DND-41 (cell line): ENCODE measurements at places on chromosomes 6 and 20.

DNA sequence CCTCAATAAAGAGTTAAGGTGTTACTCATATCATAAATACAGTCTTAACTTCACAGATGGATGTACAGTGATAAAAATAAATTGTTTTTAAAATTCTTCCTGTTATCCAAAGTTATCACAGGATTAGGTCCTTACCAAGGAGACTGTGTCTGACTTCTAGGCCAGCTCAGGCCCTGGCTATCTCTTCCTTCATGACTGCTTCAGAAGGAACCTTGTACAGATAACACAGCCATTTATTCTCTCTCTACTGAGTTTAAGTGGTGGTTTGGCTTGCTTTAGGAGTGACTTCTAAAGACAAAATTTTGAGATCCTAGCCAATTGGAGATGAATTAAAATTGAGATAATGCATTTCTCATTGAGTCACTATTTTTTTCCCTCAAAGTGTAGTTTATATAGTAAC is 40.8 kb upstream of the RNF182 start:
- DNase-seq: no peak

DNA sequence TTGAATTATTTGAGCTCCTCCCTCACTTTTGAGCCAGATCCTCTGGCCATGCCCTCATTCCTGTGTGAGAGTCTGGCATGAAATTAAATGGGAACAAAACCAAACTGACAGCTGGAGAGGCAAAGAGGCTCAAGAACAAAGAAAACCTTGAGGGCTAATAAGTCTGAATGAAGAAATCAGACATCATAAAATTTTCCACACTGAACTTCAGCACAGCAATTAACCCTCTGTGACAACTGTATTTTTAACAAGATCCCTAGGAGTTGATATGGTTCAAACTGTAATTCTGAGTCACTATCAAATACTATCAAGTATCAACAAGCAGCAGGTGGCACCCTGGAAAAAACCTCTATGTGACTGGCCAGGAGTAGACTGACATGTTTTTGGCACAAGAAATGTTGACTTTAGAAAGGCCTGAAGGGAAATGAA is 109.4 kb upstream of the EMILIN3 start:
- no peak for DNase-seq

GRCh38 chr6:144286503-144287393 is 1.6 kb downstream of the UTRN start:
- DNase-seq: peak; percentile 15

DNA sequence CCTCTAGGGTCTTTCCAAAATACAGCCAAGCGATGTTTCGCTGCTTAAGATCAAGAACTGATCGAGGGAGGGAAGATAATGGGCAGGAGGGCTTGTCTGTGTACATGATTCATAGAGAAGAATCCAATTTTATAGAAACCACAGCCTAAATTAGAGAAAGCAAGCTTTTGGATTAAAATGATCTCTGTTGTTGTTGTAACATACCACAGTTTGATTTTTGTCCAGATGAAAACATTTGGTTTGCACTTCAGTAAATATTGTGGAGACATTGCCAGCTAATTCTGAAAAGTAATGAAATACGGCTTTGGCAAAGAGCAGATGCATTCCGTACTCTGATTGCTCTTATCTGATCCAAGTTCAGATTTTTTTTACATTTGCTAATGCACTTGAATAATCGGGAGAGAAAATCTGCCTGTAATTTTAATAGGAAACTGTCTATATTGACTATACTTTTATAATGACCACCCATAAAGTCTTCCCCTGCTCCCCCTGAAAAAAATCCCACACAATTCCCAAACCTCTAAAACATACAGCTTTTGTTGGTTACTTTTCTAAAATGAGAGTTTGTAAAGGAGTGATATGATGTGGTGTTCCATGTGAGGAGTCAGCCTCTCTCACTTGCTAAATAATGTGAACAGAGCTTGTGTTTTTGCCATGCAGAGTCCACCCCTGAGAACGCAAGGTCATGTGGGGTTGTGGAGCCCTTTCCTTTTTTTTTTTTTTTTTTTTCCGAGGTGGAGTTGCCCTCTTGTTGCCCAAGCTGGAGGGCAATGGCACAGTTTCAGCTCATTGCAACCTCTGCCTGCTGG is 199.9 kb downstream of the DTNBP1 start:
- DNase-seq: no peak

DNA sequence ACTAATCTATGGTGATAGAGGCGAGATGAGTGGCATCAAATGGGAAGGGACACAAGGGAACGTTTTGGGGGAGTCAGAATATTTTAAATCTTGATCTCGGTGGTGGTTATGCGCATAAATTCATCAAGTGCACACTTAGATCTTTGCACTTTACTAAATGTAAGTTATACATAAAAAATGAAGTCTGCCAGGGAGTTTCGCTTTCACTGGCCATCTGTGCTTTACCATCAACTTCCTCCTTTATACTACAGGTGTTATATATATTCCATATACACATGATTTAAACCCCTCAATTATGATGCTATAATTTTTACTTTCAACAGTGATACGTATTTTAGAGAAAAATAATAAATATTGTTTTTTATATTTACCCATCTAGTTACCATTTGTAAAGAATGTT is 97.6 kb upstream of the AKIRIN2 start:
- no peak for DNase-seq

DNA sequence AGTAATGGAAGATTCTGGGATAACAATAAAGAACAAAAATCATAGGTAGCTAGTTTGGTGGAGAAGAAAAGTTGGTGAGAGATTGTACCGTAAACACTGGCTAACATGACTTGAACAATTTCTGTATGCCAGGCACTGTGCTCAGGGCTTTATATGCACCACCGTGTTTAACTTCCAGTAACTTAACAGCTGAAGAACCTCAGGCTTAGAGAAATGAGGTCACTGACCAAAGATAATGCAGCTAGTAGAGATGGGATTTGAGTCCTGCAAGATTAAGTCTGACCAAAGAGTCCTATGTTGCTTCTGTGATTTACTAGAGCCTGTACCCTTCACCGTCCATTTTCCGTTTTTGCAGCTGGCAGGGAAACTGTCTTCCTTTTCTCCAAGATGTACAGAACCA is 2.7 kb downstream of the CSTF1 start:
- DNase-seq: no peak

GRCh38 chr6:160328447-160328846 is 19.7 kb upstream of the SLC22A3 start:
- no peak for DNase-seq
